ENCODE measurements at places on chromosomes 7 and 10. TPM values are rescaled to one million over a fixed set of nuclear protein-coding genes. Genes with fewer than 3 reads are reported as not detected.

GRCh38 chr10:67098461-67098860, 172.6 kb downstream of the LRRTM3 start:
- H3K27ac ChIP-seq, result no peak overlapping the region
- H3K4me3 ChIP-seq, result no peak overlapping the region
- no peaks in the 10 kb centered on the region for H3K36me3 ChIP-seq
- H3K27me3 ChIP-seq, result no peaks in the 10 kb centered on the region

The ACTL6B gene
- not detected for total RNA-seq

DNA sequence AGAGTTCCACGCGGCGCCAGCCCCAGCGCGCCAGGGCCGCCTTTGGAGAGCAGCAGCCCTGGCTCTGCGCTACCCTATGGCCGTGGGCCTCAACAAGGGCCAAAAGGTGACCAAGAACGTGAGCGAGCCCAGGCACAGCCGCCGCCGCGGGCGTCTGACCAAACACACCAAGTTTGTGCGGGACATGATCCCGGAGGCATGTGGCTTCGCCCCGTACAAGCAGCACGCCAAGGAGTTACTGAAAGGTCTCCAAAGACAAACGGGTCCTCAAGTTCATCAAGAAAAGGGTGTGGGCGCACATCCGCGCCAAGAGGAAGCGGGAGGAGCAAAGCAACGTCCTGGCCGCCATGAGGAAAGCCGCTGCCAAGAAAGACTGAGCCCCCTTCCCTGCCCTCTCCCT, 144.1 kb downstream of the SRPK2 start:
- no peak overlapping the region for H3K4me3 ChIP-seq
- H3K27ac ChIP-seq, result peak overlapping the region; percentile 51
- H3K27me3 ChIP-seq, result no peaks in the 10 kb centered on the region

The PTF1A gene
- total RNA-seq, result not detected

GRCh38 chr7:43240565-43240964, 128.1 kb downstream of the HECW1 start:
- H3K27ac ChIP-seq, result no peak overlapping the region
- H3K4me3 ChIP-seq, result no peak overlapping the region
- H3K4me1 ChIP-seq, result no peaks in the 10 kb centered on the region
- H3K36me3 ChIP-seq, result no peaks in the 10 kb centered on the region
- H3K27me3 ChIP-seq, result no peaks in the 10 kb centered on the region

DNA sequence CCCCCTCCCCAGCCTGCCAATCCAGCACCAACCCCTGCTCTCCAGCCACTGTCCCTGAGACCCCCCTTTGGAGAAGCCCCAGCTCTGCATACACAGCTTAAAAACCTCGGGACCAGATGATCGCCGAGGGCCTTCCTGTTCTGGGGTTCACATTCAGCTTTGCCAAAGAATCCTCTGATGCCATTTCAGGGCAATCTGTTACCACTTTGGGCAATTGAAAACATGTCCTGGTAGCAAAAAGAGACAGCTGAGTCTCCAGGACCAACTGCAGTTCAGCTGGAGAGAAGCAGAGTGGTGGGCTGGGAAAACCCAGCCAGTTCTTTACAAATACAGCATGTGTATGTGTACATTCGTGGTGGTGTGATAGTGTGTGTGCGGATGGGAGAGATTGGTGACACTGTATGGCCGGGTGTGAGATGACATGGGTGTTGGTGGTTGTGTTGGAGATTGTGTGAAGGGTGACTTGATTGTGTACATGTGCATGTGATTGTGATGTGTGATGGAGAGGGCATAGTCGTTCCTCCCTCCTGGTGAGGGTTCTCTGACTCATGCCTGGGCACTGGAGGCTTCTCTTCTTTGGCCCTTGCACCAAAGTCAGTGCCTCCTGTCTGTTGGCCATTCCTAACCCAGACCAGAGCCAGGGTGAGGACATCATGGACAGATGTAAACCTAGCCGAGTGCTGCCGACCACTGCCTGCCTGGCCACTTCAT, 48.5 kb upstream of the AQP1 start:
- H3K27me3 ChIP-seq, result no peaks in the 10 kb centered on the region
- no peak for DNase-seq
- peaks cover 22% of the 10 kb centered on the region for H3K4me1 ChIP-seq

The FXYD4 gene
- not detected for total RNA-seq

The SOSTDC1 gene
- 8.7 TPM for total RNA-seq

The EPO gene
- total RNA-seq, result not detected

- no peak overlapping the region for H3K4me3 ChIP-seq
- H3K4me1 ChIP-seq, result peaks cover 13% of the 10 kb centered on the region
- no peak for DNase-seq
- no peaks in the 10 kb centered on the region for H3K36me3 ChIP-seq
- no peak overlapping the region for H3K27ac ChIP-seq
Observed at GRCh38 chr10:89640241-89640640, 4.8 kb downstream of the PANK1 start.

- H3K4me3 ChIP-seq, result no peak overlapping the region
- no peak overlapping the region for H3K27ac ChIP-seq
- H3K4me1 ChIP-seq, result peaks cover 29% of the 10 kb centered on the region
- DNase-seq, result no peak
- H3K27me3 ChIP-seq, result no peaks in the 10 kb centered on the region
- no peaks in the 10 kb centered on the region for H3K36me3 ChIP-seq
Observed at GRCh38 chr7:47813620-47814260, 134.5 kb downstream of the PKD1L1 start.

DNA sequence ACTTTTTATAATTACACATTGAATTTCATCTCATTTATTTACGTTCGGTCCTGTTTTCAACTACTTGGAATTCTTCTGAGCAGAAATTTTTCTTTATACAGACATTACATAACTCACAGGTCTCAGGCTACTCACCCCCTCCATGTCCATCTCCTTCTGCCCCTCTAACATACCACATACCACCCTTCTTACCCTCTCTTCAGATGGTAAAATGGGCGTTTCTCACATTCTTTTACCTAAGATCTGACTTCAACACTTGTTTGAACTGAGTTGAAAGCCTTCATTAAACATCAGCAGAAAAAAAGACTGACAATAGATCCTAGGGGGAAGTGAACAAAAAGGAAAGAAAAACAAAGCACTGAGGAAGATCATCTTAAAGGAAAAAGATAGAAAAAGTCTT, 309.7 kb downstream of the CTNNA3 start:
- H3K27me3 ChIP-seq, result no peaks in the 10 kb centered on the region
- no peaks in the 10 kb centered on the region for H3K4me1 ChIP-seq
- no peak overlapping the region for H3K27ac ChIP-seq

The HOXA4 gene
- total RNA-seq, result 8.5 TPM

GRCh38 chr7:44103923-44104859, at the start of gene AEBP1:
Gene AEBP1, plus strand, starts transcription at chr7:44104345. Its CDS starts 321 bp downstream, at chr7:44104666.
- H3K4me1 ChIP-seq, result peaks cover 4% of the 10 kb centered on the region
- H3K4me3 ChIP-seq, result peak within 1 kb of the TSS; percentile 59
- no peak for DNase-seq
- peaks cover 20% of the 10 kb centered on the region for H3K27me3 ChIP-seq
- H3K27ac ChIP-seq, result peak within 1 kb of the TSS; percentile 81

The GFRA1 gene
- 9.8 TPM for total RNA-seq

DNA sequence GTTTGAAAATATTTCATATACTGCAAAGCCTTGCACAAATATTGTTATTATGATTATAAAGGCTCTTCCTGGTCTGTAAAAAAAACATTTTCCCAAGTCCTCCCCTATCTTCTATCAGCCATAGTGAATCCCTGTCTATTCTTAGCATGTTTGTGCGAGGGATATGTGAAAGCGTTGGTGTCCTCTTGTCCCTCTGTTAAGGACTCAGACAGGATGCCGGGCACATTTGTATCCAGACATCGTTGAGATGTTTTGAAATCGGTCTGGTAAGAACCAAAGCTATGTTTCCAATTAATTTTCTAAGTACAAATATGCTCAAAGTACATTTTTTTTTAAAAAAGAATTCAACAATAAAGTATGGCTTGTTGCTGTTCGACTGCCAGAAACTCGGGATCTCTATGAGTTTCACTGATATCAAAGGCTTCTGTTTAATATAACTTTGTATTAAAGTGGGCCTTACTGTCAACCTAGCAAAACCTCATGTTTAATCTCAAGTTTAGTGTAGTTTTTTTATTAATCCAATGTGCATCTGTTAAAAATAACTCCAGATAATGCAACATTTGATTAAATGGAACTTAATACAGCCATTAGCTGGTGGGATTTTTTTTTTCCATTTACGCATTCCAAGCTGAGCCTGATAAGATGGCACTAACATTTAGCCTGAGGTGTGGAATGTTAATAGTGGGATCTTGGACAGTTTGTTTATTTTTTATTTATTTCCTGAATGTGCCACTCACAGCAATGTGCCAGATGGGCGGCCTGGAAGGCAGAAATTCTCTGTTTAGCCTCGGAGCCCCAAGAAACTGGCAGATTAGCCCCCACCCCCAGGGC, 754.3 kb downstream of the LRMDA start:
- DNase-seq, result no peak
- no peak overlapping the region for H3K27ac ChIP-seq
- H3K36me3 ChIP-seq, result no peaks in the 10 kb centered on the region

GRCh38 chr10:36494371-36494770, 631.0 kb upstream of the ANKRD30A start:
- H3K27ac ChIP-seq, result no peak overlapping the region
- no peak overlapping the region for H3K4me3 ChIP-seq
- H3K4me1 ChIP-seq, result peaks cover 9% of the 10 kb centered on the region
- DNase-seq, result no peak

The GRB10 gene
- total RNA-seq, result 36.5 TPM

GRCh38 chr10:26780793-26781601, 79.8 kb downstream of the ABI1 start:
- no peaks in the 10 kb centered on the region for H3K36me3 ChIP-seq
- no peaks in the 10 kb centered on the region for H3K27me3 ChIP-seq
- peaks cover 33% of the 10 kb centered on the region for H3K4me1 ChIP-seq
- no peak for DNase-seq

- no peak overlapping the region for H3K27ac ChIP-seq
- H3K36me3 ChIP-seq, result no peaks in the 10 kb centered on the region
- H3K4me1 ChIP-seq, result peaks cover 13% of the 10 kb centered on the region
- peak overlapping the region; percentile 56 for H3K4me3 ChIP-seq
Observed at GRCh38 chr7:30681815-30682211, 443 bp downstream of the CRHR2 start.

The MKX gene
- 1.6 TPM for total RNA-seq

The IKZF1 gene
- total RNA-seq, result 61.9 TPM

The NKX1-2 gene
- total RNA-seq, result not detected

DNA sequence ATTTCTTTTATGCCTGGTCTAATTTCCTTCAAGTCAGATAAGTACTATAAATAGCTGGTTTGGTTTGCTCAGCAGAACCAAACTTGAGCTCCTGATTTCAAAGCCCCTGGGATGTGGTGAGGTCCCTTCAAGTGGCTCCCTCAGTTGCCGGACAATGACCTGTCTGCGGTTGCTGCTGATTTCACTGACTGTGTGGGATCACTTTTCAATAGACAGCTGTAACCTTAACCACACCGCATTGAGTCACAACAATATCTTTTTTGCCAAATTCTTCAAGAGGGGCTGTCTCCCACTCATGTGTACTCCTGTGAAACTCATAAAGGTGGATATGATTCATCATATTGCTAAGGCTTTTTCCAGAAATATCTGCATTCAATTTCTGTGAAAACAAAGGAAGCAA, 23.1 kb upstream of the ITGA8 start:
- no peaks in the 10 kb centered on the region for H3K4me1 ChIP-seq
- H3K27ac ChIP-seq, result no peak overlapping the region
- DNase-seq, result no peak
- no peaks in the 10 kb centered on the region for H3K27me3 ChIP-seq
- H3K4me3 ChIP-seq, result no peak overlapping the region

- H3K4me3 ChIP-seq, result no peak overlapping the region
- no peaks in the 10 kb centered on the region for H3K4me1 ChIP-seq
- H3K27ac ChIP-seq, result no peak overlapping the region
- DNase-seq, result no peak
- H3K36me3 ChIP-seq, result no peaks in the 10 kb centered on the region
Observed at GRCh38 chr10:132848291-132848701, 62.3 kb upstream of the NKX6-2 start.

The ZPBP gene
- total RNA-seq, result not detected

DNA sequence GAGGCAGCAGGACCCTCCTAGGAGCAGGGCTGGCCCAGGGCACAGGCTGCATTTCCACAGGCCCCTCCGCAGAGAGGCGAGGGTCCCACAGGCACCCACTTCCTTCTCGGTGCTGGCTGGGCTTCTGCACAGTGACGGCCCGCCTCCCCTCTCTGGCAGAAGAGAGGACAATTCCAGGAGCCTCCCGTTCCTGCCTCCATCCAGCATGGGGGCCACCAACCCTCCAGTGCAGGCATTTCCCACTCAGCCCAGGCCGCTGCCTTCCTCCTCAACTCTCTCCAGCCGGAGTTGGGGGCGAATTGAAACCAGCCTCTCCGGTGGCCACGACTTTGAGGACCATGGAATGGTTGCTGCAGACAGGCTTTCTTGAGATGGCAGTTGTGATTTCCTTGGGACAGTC, 125.0 kb upstream of the PPP2R2D start:
- no peak overlapping the region for H3K4me3 ChIP-seq
- DNase-seq, result no peak
- H3K27ac ChIP-seq, result no peak overlapping the region
- no peaks in the 10 kb centered on the region for H3K36me3 ChIP-seq

- H3K27ac ChIP-seq, result no peak overlapping the region
- no peaks in the 10 kb centered on the region for H3K36me3 ChIP-seq
- no peak for DNase-seq
- no peaks in the 10 kb centered on the region for H3K27me3 ChIP-seq
- H3K4me3 ChIP-seq, result no peak overlapping the region
Observed at GRCh38 chr7:86664486-86664885, 20.8 kb downstream of the GRM3 start.

The TRPV5 gene
- total RNA-seq, result not detected

DNA sequence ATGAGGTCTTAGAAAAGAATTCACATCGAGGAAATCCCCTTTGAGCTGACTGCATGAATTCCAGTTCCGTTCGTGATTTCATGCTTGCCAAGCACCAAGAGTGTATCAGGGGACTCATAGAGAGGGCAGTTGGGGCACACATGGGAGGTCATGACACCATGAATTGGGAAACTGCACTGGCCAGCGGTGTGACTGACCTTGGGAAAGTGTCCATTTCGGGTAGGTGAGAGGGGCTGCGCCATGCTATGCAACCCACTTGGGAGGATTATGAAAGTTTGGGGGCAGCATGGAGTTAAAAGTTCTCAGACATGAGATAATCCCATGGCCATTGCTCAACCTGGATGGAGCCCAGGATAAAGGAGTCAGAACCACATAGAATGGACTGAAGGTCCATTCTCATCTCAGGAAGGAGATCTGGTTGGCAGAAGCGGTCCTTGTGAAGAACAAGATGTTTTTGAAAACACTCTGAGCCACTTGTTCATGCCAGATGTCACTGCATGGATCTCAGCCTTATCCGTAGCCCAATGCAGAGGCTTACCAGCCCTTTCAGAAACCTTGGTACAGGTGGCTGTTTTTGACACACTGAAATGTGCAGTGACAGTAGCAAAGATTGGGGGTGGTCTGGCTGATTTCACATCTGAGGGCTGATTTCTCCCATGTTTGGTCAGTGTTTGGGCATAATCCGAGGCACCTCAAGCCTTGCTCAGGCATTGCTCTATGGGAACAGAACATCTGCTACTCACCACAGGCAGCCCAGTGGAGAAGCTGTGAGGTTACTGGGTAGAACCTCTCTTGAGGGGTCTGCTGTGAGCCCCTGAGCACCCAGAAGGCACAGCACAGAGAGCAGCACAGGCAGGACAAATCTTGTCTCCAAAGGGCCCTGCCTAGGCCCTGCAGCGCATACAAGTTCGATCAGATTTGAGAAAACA, 252.3 kb downstream of the CXCL12 start:
- no peak overlapping the region for H3K27ac ChIP-seq
- no peaks in the 10 kb centered on the region for H3K27me3 ChIP-seq
- H3K4me1 ChIP-seq, result no peaks in the 10 kb centered on the region
- H3K36me3 ChIP-seq, result no peaks in the 10 kb centered on the region

The VWDE gene
- total RNA-seq, result 0.53 TPM

GRCh38 chr7:95253986-95254385, 70.3 kb downstream of the PON1 start:
- H3K4me1 ChIP-seq, result no peaks in the 10 kb centered on the region
- no peak overlapping the region for H3K27ac ChIP-seq
- DNase-seq, result no peak
- H3K4me3 ChIP-seq, result no peak overlapping the region
- H3K27me3 ChIP-seq, result no peaks in the 10 kb centered on the region

The INA gene
- total RNA-seq, result not detected

Data from lower lobe of right lung (tissue), 2 donors.